Breast epithelium (tissue), 4 donors: ENCODE measurements at places on chromosomes 7 and 10. TPM values are rescaled to one million over a fixed set of nuclear protein-coding genes. Genes with fewer than 3 reads are reported as not detected.

The CTTNBP2 gene
- 13.8 TPM for total RNA-seq

The PNLIPRP2 gene
- not detected for total RNA-seq

The TBXAS1 gene
- 17.7 TPM for total RNA-seq

The LBX1 gene
- not detected for total RNA-seq

GRCh38 chr10:99681553-99681952 lies 22.2 kb downstream of the ENTPD7 start:
- DNase-seq, result no peak
- H3K4me1 ChIP-seq, result no peaks in the 10 kb centered on the region
- H3K4me3 ChIP-seq, result no peak overlapping the region
- no peaks in the 10 kb centered on the region for H3K27me3 ChIP-seq
- no peak overlapping the region for H3K27ac ChIP-seq

- H3K4me1 ChIP-seq, result no peaks in the 10 kb centered on the region
- no peaks in the 10 kb centered on the region for H3K27me3 ChIP-seq
- H3K4me3 ChIP-seq, result no peak overlapping the region
These were observed 28.4 kb downstream of the DAGLB start for GRCh38 chr7:6419310-6419773.

- H3K36me3 ChIP-seq, result no peaks in the 10 kb centered on the region
- no peak for DNase-seq
- no peak overlapping the region for H3K4me3 ChIP-seq
- no peaks in the 10 kb centered on the region for H3K4me1 ChIP-seq
These were observed 85.8 kb downstream of the MKX start for GRCh38 chr10:27659786-27660185.

- no peaks in the 10 kb centered on the region for H3K27me3 ChIP-seq
- H3K4me1 ChIP-seq, result no peaks in the 10 kb centered on the region
- H3K4me3 ChIP-seq, result no peak overlapping the region
- no peak for DNase-seq
- no peaks in the 10 kb centered on the region for H3K36me3 ChIP-seq
These were observed 106.8 kb downstream of the SRPK2 start for GRCh38 chr7:105281966-105282365.
